ENCODE measurements at places on chromosomes 3 and 15.

DNA sequence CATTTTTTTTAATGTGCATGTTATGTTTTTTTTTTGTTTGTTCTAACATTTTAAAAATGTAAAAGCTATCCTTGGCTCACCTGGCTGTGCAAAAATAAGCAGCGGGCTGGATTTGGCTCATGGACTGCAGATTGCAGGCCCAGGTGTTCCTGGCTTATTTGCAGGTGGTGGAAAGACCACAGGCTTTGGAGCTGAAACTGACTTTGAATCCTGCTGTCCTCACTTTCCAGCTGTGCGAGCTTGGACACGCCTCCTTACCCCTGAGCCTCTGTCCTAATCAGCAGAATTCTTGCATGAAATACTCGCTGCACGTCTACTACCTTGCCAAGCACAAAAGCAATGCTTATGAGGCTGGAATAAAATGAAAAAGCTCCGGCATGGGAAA, 188.7 kb upstream of the TPM1 start:
- DNase-seq = no peak

GRCh38 chr3:122078235-122078935, 23.2 kb downstream of the CD86 start:
- DNase-seq = no peak

- no peak for DNase-seq
These were observed 144.5 kb upstream of the BCL6 start for GRCh38 chr3:187889601-187890404.

GRCh38 chr3:150252462-150252861, 155.6 kb upstream of the TSC22D2 start:
- DNase-seq = no peak

DNA sequence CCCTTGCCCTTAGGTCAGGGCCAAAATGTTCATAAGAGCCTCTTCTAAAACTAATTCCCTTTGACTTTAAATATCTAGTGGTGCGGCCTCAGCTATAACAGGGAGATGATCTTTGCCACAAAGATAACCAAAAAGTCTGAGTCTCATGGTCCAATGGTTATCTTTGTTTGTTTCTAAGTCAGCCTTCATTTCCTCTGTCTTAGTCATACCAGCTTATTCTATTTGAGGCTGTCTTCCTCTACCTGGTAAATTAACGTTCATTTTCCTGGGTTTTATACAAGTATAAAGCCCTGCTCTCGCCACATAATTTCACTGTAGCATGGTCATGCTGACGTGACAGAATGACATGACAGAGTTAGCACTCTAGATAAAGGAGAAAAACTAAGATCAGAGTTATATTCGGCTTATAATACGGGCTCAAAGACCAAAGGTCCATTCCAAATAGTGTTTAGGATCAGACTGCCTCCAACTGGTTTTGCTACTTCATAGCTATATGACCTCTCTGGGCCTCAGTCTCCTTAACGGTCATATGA, 18.4 kb downstream of the ZNF860 start:
- DNase-seq = no peak

DNA sequence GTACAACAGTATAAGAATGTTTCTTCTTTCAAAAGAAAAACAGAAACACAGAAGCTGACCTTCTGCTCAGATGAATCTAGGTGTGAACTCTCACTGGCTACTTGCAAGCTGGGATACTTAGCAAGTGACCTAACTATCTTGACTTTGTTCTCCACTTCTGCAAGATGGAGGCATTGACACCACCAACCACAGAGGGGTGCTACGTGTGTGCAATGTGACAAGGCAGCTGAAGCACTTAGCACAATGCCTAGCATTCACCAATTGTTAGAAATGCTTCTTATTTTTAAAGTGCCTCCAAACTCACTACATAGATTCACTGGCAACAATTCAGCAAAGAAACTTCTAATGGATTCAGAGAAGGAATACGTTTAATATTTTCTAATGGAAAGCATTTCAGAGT, 331.4 kb upstream of the WNT5A start:
- DNase-seq = no peak

- no peak for DNase-seq
These were observed 466.2 kb upstream of the ADAMTS9 start for GRCh38 chr3:65153850-65154512.

GRCh38 chr15:83892498-83892897, 238.6 kb downstream of the ADAMTSL3 start:
- DNase-seq = no peak

DNA sequence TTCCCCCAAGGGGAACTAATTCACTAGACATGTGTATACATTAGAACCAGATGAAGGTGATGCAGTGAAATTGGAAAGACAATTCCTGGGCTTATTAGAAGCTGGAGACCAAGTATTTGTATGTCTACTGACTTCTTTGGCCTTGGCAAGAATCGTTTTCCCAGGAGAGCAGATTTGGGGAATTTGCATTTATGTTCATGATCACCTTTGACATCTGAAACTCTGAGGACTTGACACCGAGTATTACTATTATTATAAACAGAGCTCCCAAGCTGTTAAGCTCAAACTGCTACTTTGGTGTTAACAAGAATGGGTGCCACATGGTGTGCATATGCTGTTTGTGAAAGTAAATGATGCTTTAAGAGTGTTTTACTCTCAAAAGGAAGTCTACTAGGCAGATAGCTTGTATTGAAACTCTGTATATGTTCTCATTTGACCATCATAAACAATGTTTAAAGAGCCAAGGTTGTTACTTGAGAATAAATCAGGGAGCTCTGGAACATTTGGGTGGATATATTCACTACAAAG, 519.8 kb upstream of the GOLIM4 start:
- no peak for DNase-seq

DNA sequence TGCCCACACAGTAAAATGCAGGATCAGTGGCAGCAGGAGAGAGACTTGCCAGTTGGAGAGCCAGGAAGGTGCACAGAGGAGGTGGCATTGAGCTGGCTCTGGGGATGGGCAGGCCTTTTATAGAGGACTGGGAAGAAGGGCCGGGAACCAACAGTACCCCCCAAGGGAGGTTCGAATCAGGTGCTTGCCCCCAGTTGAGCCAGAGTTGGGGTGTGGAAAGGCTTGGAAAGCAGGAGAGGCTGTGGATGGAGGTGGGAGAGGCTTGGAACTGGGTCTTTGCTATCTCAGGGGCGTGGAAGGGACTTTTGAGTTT, 107.6 kb downstream of the KLF13 start:
- DNase-seq = no peak

- no peak for DNase-seq
These were observed 19.5 kb downstream of the MRAS start for GRCh38 chr3:138367911-138368310.

DNA sequence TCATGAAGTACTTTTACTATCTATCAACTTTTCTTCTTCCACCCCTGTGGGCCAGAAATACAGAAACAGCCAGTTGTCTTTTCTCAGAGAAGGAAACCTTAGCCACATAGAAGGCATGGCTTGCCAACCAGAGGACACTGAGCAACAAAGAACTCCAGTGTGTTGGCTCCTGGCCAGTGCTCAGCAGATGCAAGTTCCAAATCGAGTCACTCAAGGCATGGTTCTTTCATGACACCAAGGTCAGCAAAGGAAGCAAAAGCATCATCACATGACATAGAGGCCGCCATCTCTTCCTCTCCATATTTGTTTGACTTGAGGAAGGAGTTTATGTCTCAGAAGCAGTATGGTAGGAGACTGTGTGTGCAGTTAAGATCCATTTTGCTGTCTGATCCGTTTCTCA, 92.2 kb downstream of the MYLK start:
- DNase-seq = no peak

DNA sequence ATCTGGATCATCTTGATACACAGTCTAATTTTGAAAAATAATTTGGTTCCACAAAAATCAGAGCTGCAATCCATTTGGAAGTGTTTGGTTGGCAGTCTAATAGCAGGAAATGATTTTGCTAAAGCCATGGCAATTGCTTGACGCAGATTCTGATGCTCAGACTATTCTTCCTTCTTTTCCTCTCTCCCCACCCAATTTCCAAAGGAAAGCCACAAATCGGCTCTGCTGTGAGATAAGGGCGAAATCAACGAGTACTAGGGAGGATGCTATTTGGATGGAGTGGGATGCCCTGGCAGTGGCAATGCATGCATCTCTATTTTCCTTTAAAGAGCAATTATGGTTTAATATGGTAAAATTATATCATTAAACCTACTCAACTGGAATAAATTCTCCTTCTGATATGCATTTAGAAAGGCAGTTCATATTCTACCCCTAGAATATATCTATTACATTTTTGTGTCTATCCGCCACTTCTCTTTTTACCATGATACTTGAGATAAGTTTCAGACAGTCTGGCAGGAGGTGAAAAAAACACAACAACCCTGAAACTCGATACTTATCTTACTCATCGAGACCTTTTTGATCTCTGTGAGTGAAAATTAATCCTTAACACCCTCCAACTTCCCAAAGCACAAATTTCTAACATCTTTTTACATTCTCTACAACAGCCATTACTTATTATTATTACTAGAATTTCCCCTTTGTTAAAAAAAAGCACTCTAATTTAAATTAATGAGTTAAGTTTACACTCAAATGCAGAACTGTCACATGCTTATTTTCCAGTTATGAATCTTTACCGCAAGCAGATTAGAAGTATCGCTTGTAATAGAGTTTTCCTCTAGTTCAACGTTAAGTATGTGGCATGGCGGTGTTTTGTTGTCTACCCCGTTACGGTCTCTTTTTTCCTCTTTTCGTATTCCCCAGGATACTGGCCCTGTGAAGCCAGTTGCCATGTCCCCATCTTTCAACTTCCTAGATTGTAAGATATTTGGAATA, 433.3 kb downstream of the FOXP1 start:
- no peak for DNase-seq

GRCh38 chr3:69781593-69781992, 42.3 kb downstream of the MITF start:
- no peak for DNase-seq

GRCh38 chr3:138062626-138063025, 52.7 kb downstream of the CLDN18 start:
- DNase-seq = no peak

DNA sequence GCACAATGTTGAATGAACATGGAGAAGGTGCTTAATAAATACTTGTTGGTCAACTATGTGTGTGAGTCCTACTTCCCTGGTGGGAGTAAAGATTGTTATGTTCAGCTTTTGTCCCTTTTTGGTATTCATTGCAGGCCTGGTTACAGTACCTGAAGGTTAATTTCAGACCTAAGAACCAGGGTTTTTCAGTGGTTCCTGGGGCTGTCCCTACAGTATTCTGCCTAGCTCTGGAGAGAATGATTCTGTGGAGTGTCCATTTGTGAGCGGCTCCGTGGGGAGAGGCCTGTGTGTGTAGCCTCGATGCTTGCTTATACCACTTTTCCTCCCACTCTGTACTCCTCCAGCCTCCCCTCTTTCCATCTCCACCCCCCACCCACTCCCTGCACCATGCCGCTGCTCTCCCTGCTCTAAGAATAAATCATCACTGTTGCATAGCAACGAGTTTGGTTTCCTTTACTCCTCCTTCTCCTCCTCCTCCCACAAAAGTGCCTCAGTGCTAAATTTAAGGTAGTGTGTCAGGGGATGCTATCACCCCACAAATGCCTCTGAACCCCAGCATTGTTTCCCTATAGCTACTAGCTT, 150.6 kb upstream of the ROPN1 start:
- DNase-seq = no peak

DNA sequence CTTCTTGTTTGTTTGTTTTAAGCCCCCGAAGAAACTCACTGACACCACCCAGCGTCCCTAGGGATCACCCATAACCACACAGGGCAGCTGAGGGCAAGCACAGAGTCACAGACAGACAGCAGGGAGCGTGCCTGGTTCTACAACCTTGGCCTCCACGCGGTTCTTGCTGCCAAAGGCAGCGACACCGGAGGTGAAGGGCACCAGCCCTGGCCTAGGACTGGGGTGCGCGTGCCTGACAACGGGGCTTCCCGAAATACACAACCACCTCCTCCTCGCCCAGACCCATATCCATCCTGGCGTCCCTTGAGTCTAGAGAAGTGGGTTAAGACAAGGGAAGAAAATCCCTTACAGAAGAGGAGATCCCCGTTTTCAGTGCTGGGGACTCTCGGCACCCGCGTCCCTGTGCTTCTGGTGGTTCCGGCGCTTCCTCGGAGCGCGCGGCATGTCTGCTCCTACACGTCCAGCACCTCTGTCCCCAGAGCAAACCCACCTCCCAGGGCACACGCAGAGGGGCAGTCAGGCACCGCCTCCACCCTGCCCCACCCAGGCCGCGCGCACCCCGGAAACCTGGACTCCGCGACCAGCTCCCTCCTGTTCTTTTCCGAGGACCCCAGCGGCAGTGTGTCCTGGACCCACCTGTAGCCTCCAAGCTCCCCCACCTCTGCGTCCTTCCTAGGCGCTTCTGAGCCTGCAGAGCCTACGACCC, 911 bp downstream of the RFTN1 start:
- DNase-seq = peak; percentile 65

DNA sequence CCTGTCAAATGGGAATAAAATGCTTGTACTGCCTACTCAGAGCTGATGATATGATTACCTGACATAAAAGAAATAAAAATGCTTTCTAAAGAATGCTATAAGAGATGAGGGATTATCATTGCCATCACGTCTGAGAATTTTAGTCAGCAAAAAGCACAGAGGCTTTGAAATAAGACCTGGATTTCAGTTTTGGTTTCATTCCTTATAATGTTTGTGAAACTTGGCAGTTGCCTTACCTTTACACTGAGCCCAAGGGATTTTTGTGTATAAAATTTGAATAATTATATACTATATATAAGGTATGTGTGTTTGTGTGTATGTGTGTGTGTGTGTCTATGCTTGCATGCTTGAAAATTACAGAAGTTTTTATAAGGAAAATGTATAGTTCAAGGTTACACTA, 634.8 kb upstream of the BCHE start:
- DNase-seq = no peak

- no peak for DNase-seq
These were observed 9.0 kb downstream of the ZNF148 start for GRCh38 chr3:125366132-125366531.

GRCh38 chr3:51967384-51968169, at the start of gene PCBP4:
PCBP4 (minus strand) TSS chr3:51967454; CDS start chr3:51961240, 6,214 bp downstream.
- no peak for DNase-seq

- DNase-seq = no peak
These were observed 59.9 kb downstream of the AP4E1 start for GRCh38 chr15:50968353-50968752.

GRCh38 chr3:196643201-196643749, 3.8 kb downstream of the NRROS start:
- no peak for DNase-seq

- DNase-seq = no peak
These were observed 18.1 kb upstream of the VGLL4 start for GRCh38 chr3:11661827-11662226.

DNA sequence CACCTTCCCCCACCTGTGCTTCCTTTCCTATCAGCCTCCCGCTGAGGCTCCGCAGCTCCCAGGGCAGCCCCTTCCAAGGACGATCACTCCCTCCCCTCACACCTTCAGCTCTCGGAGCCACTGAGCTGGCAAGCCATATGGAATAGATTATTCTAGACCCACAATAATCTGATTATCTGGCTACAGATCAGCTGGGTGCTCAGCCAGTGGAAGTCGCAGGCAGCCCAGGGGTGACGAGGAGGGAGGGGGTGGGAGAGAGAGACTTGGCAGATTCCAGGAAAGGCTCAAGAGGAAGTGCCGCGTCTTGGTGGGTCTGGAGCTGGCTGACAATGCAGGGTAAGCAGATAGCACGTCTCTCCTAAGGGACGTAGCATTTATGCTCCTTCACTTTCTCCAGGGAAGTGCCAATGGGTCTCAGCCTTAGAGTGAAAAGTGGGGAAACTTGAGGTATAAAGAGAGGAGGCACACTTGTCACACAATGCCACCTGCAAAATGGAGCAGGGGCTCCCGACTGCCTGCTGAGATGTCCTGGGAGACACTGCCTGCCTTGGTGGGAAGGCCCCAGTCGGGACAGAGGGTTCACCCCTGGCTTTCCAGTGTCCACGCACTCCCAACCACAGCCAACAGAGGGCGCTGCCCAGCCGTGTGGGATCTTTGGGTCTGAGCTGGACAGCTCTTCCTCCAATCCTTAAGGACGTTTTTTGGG, 9.4 kb upstream of the MESP1 start:
- DNase-seq = peak; percentile 82
